Activated T-cell treated with anti-CD3 and anti-CD28 coated beads for 48 hours (primary cell): ENCODE measurements at places on chromosomes 11 and 22.

DNA sequence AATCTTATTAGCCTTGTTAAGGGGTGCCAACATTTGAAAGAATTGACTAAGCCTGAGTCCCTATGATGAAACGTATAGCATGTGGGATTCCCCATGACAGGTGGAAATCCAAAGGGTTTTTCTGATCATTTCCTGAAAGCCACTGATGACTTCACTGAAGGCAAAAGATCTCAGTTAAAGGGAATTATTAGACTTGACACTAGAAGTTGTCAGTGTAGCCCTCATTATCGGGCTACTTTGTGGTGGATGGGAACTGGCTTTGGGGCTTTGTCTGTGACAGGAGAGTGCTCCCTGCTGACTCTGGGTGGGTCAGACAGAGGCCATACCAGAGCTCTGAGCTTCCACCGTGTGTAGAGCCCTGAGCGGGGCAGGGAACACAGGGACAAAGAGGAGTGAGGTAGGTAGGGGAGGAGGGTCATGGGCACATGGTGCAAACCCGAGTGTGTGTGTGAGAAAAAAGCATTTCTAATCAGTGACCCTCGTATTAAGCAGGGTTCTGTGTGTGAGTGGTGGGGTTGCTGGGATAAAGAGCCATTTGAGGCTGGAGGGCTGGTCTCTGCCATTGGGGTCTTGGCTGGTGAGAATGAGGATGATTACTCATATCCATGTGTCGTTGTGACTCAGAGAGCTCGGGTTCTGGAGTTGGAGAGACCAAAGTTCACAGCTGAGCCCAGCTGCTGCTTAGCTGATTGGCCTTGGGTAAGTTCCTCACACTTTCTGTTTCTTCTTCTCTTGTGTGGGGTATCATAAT, 101.1 kb downstream of the GRIK4 start:
- DNase-seq: no peak

GRCh38 chr11:46240861-46241260, 36.6 kb upstream of the CREB3L1 start:
- no peak for DNase-seq

DNA sequence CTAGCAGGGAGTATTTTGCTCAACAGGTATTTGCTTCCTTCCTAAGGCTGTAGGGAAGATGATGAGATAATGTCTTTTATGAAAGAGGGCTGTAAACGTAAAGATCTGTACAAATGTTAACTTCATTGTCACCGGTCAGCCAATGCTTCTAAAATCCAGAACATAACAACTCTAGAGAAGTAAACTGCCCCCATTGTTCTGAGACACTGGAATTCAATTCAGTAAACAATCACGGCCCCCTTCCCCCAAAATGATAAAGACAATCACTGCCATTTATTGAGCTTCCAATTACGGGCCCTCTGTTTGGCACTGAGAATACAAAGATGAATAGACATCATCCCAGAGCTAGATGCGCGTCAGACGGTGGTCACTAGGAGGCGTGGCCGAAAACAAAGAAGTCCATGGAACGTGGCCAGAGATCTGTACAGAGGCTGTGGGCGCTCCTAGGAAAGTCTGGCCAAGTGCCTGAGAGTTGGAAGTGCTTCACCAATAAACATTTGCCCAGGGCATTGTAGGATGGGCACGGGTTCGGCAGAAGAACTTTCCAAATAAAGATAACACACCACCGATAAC, 576 bp downstream of the TMEM258 start:
- DNase-seq: peak; percentile 38

DNA sequence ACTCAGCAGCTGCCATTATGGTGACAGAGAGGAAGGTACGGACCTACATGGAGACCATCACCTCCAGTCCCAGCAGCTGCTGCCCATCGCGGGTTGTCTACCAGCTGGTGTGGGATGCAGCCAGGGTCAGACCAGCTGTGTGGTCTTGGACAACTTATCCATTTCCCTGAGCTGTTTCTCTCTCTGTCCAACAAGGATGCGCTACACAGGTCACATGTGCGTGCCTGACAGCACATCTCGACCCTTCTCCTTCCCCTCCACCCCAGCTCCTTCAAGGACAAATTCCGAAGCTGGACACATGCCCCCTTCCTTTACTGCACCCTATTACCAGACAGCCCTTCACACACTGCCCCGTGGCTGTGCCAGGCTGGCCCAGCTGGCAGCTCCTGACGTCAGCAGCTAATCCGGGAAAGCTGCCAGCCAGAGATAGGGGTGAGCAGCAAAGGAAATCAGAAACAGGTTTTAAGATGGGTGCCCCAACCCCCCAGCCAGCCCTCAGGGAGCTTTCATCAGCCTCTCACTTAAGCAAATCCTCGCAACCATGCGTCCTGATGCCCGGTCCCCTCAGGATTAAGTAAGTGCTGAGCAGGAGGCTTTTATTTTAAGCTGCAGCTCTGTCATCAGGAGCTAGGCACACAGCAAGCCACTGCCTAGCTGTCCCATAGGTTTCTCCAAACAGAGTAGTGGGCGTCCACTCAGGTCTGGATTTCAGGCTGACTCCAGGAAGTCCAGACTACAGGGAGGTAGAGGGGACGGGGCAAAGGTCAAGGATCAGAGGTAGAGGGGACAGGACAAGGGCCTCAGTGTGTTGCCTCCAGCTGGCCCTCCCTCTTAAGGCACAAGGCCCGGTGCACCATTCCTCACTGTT, 20.3 kb downstream of the TEF start:
- no peak for DNase-seq

DNA sequence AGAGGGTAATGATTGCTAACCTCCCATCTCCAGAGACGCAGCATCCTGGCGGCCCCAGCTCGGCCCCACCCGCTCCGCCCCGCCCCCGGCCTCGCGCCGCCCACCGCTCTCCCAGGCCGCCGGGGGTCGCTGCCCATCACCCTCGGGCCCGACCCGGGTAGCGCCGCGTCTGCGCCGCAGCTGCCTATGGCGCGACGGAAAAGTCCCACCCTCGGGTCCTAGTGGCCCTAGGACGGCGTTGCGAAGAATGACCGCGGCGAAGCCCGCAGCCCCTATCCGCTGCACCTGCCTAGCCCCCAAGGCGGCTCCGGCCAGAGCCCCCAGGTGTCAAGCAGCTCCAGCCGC, 457 bp downstream of the CPSF7 start:
- DNase-seq: peak; percentile 71

GRCh38 chr22:49088801-49089791, 738.6 kb downstream of the BRD1 start:
- no peak for DNase-seq

DNA sequence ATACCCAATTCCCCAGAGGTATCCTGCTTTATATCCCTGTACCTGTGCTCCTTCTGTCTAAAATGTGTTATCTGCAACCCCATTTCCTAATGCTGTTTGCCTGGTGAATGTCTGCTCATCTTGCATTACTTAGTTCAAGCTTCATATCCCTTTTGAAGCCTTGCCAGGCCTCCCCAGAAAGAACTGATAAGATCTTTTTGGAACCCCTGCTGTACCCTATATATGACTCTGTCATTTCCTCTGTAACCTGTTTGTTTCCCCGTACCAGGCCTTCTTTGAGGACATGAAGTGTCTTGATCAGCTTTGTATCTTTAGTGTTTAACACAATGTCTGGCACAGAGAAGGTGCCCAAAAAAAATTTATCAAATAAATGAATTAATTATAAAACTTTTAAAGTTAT, 77.6 kb downstream of the LIF start:
- no peak for DNase-seq

GRCh38 chr11:7677071-7677470, 3.8 kb upstream of the CYB5R2 start:
- DNase-seq: no peak

DNA sequence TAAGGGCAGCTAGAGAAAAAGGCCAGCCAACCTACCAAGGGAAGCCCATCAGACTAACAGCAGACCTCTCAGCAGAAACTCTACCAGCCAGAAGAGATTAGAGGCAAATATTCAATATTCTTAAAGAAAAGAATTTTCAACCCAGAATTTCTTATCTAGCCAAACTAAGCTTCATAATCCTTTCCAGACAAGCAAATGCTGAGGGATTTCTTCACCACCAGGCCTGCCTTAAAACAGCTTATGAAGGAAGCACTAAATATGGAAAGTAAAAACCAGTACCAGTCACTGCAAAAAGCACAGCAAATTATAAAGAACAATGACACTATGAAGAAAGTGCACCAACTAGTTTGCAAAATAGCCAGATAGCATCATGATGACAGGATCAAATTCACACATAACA, 30.6 kb upstream of the CASP12 start:
- DNase-seq: no peak

GRCh38 chr11:47983464-47984397, 3.4 kb downstream of the PTPRJ start:
- DNase-seq: no peak

GRCh38 chr22:37267661-37268413, 14.5 kb upstream of the CYTH4 start:
- DNase-seq: no peak

- no peak for DNase-seq
Measured at GRCh38 chr22:24507716-24508115, 12.6 kb downstream of the UPB1 start.

- DNase-seq: no peak
Measured at GRCh38 chr11:95585069-95585751, 204.4 kb downstream of the FAM76B start.

- no peak for DNase-seq
Measured at GRCh38 chr11:692824-693414, 2.1 kb downstream of the DEAF1 start.

GRCh38 chr11:102313238-102313940, 3.9 kb upstream of the BIRC3 start:
- no peak for DNase-seq

GRCh38 chr22:20738394-20739089, 35.4 kb upstream of the SERPIND1 start:
- no peak for DNase-seq

DNA sequence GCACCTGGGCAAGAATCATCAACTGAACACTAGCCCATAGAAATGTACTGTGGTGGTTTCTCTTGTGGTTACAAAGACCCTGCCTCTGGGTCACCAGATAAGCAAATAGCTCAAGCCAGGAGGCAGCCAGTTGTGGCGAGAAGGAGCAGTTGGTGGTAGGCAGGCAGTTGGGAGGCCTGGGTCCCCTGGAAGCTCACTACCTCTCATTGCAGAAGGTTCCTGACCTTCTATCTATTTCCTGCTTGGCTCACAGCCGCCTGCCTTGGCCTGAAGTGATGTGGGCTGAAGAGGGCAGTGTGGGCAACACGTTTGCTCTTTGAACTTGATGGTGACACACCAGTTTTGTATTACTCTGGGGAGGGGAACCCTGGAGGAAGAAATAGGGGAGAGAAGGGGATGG, 34.7 kb downstream of the NECTIN1 start:
- no peak for DNase-seq

DNA sequence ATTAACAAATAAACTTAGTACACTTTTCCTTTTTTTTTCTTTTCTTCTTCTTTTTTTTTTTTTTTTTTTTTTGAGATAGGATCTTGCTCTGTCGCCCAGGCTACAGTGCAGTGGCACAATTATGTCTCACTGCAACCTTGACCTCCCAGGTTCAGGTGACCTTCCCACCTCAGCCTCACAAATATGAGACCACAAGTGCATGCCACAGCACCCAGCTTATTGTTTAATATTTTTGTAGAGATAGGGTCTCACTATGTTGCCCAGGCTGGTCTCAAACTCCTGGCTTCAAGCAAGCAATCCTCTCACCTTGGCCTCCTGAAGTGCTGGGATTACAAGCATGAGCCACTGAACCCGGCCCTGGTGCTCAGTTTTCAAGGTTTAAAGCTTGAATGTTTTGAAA, 88.9 kb downstream of the ELP4 start:
- DNase-seq: no peak

DNA sequence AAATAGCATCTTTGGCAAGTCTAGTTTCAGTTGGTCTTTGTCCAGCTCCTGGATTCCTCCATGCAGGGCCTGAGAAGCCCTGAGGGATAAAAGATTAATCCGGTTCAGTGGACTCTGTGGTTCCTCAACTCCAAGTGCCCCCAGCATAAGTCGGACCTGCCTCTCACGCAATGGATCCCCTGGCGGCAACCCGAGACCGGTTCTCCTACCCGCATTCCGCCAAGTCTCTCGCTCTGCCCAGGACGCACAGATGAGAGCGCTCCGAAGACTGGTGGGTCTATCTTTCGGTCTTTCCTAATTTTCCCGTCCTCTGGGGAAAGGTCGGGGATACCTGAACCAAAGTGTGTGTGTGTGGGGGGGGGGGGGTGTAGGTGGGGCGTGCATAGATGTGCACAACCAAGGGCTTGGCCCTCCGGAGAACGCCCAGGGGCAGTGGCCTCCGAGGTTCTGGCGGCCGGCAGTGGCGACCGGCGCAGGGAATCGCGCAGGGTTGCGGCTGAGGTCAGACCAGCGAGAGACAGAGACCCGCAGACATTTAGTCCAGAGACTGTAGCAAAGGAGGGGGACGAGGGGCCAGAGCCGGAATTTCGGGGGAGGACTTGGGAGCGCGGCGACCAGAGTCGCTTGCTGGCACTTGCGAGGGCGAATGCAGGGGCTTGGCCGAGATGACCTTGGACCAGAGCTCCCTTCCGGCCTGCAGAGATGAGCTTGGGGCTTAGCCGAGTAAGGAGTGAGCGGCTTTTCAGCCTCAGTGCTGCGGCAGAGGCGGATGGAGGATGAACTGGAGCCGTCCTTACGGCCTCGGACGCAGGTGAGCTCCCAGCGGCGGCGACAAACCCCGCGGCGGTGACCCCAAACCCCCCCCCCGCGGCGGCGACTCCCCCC, 712 bp upstream of the SLC2A11 start:
- DNase-seq: no peak

- no peak for DNase-seq
Measured at GRCh38 chr11:112780351-112781087, 180.7 kb upstream of the NCAM1 start.

GRCh38 chr11:118128721-118129470, 23.7 kb downstream of the SCN4B start:
- DNase-seq: no peak

- no peak for DNase-seq
Measured at GRCh38 chr11:130997278-130997677, 81.0 kb upstream of the SNX19 start.

DNA sequence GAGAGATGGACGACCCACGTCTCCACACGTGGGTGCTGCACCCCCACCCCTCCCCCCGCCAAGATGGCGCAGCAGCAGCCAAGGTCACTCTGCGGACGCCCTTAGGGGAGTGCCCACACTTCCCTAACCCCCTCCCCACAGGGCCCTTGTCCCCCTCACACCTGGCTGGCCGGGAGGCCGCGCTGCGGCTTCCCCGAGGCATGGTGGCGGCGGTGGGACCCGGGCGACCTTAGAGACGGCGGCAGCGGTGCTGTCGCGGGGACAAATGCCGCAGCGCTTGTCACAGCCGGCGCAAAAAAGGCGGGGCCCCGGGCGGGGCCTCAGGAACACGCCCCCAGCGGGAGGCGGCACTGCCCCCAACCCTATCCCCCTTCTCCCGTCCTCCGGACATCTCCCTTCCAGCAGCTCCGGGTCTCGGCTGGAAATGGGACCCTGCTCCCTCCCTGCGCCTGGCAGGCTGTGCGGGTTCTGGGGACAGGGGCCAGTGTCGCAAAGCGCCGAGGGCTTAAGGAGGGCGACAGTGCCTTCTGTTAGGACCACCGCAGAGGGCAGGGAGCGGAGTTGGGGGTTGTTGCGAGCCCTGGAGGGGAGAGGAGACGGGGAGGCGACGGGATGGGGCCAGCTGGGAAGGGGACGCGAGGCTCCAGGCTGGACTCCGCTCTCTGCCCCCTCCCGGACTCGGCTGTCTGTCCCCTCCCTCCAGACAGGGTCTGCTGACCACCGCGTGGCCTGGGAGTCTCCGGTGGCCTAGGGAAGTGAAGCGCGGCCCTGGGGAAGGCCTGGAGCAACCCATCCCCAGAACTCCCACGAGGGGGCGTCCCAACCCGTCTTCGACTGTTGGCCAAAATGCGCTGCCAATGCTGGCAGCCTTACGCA, at the start of gene CHCHD10:
Gene CHCHD10 (minus strand): TSS at position 300 of the 876 bp plus-strand sequence. CDS start 98 bp downstream, at position 202.
- DNase-seq: peak; percentile 81

- DNase-seq: no peak
Measured at GRCh38 chr11:107740271-107740670, 28.4 kb upstream of the SLN start.
